Effector CD4-positive, alpha-beta T cell (primary cell): ENCODE measurements at places on chromosomes 6 and 20.

DNA sequence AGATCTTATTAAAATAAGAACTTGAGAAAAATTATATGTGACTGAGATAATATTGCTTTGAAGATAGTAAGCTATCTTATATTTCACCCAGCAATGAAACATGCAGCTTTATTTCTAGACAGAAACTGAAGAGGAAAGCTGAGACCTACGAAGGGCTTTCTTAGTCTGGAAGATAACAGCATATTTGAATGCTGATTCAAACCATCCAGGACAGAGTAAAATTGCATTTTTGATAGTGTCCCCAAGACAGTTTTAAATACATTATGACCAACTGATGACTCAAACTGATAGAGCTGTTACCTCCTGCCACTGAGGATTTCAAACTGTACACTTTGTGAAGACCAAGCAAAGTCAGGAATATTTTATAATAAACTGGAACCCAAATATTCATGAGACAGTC, 409.6 kb downstream of the GRIK2 start:
- no peak for DNase-seq

DNA sequence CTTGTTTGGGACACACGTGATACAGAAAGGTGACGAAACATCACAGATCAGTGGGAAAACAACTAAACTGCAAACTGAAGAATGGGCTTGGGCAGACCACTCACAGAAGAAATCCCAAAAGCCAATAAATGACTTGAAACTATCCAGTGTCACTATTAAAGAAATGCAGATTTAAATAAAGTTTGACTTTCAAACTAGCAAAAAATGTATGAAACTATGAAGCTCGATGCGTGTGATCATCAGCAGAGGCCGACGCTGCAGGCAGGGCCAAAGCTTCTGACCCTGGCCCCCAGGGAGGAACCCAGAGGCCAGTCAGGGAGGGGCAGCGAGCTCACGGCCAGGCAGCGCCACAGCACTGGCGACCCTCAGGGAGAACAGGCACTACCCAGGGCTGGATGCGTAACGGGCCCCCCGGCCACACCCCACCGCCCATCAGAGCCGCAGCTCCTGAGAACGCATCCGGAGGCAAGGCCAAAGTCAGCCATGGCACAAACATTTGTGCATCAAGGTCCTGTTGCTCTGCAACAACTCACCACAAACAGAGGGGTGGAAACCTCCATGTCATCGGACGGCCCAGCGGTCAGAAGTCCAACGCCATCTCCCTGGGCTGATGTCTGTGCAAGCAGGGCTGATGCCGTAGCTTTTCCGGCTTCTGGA, 94.1 kb downstream of the YTHDF1 start:
- DNase-seq = no peak

- no peak for DNase-seq
Measured at GRCh38 chr20:16929756-16930155, 181.6 kb downstream of the OTOR start.

GRCh38 chr20:32391003-32391402, 32.9 kb downstream of the ASXL1 start:
- DNase-seq = no peak

- DNase-seq = no peak
Measured at GRCh38 chr20:38109591-38110524, 55.2 kb downstream of the TGM2 start.

DNA sequence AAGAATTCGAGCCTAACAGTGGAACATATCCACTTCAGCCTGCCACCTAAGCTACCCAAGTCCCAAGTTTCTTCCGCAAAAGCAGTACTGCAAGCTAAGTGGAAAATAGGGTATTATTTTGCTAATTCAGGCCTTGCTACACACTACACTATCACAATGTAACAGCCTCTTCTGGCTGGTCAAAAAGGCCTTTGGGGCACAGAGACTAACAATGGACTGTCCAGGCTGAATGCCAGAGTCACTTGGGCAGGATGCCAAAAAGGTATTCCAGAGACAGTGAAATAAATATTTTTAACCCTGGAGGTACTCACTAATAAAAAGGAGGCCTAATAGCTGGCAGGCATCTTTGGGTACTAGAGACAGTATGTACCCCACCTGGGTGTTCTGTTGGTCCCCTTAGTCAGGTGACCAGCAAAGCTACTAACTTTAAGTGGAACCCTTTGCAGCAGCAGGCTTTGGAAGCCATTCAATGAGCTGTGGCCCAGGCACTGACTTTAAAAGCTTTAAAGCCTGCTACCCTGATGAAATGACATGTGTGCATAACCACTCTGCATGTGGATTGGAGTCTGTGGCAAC, 692.1 kb downstream of the HTR1B start:
- DNase-seq = no peak

DNA sequence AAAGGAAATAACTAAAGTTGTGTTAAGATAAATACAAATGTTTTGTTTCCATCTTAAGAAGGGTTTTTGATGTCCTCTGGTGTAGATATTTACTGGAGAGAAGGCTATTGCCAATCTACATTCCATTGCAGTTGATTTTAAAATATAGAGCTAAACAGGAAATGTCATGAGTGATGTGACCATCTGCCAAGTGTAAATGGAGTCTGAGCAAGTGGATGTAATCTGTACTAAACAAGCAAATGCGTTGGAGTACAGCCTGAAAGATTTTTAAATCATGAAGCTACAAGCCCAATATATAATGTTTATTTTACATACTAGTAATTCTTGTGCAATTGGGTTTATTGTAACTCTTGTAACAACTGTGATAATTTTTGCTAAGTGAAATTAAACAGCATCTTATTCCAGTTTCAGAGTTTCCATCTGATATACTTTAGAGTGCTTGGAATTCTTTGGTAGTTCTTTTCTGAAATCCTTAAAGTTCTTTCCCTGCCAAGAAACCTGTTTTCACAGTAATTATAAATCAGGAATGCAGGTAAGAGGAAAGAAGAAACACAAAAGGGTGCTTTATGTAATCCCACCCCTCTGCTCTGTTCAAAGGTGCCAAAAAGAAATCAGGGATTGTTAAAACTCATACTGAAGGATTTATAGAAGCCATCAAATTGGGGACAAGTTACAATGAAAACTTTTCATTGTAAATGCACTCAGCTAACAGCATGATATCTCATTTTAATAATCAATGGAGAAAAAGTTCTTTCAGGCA, 47.2 kb upstream of the FLRT3 start:
- DNase-seq = no peak

DNA sequence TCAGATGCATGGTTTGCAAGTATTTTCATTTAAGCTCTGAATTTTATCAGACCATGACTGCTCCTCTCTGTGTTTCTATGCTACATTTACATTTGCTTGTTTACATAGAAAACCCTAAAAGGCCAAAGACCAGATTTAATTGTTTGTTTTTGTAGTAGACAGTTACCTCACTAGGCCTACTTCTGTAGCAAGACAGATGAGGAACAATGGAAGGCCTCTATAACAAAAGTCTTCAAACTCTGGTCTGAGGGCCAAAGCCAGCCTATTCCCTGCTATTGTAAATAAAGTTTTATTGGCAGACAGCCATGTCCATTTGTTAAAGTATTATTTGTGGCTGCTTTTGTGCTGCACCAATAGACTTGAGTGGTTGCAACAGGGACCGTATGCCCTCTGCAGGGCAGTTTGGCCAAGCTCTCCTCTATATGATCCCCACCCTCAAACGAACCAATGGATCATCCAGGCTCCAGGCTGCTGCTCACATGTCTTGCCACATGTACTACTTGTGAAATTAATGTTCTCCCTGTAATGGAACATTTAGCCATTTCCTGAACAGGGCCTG, 182.0 kb downstream of the DOK5 start:
- DNase-seq = no peak

- DNase-seq = no peak
Measured at GRCh38 chr6:134517145-134517658, 199.3 kb upstream of the SGK1 start.

- no peak for DNase-seq
Measured at GRCh38 chr6:159807150-159807858, 7.2 kb downstream of the PNLDC1 start.

- no peak for DNase-seq
Measured at GRCh38 chr6:168865-169455, 123.3 kb upstream of the DUSP22 start.

- DNase-seq = no peak
Measured at GRCh38 chr6:100464903-100465700, at the start of gene SIM1. SIM1 (minus strand) TSS chr6:100464921; CDS start chr6:100463468, 1,453 bp downstream.

- no peak for DNase-seq
Measured at GRCh38 chr20:50221501-50222308, 31.1 kb downstream of the CEBPB start.

- DNase-seq = no peak
Measured at GRCh38 chr6:137970368-137970767, 103.3 kb downstream of the TNFAIP3 start.

GRCh38 chr6:25088513-25088912, 152.8 kb upstream of the RIPOR2 start:
- DNase-seq = no peak

- DNase-seq = peak; percentile 32
Measured at GRCh38 chr20:49541733-49542513, 26.0 kb downstream of the PTGIS start.

GRCh38 chr20:18928626-18929025, 115.0 kb downstream of the SCP2D1 start:
- no peak for DNase-seq

DNA sequence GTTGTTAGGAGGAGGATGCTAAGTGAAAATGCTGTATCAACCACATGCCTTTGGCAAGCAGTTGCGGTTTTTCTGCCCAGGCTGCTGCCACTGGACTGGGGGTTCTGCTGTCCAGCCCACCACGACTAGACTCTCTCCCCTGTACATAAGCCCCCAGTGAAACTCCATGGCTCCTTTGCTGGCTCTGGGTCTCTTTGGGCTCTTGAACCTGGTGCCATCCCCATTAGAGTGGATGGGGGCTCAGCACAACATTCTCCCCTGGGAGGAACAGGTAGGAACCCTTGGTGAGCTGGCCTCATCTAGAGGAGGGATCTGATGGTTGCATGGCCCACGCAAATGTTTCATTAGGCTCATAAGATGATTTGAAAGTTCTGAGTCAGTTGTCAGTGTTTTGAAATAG, 204.8 kb upstream of the KCNG1 start:
- DNase-seq = no peak

GRCh38 chr6:134207421-134207820, 110.5 kb downstream of the SGK1 start:
- DNase-seq = no peak
